ENCODE measurements at places on chromosomes 3 and 15. TPM values are rescaled to one million over a fixed set of nuclear protein-coding genes. Genes with fewer than 3 reads are reported as not detected.

The LRRK1 gene
- 0.79 TPM for total RNA-seq

The LRRC31 gene
- not detected for total RNA-seq

The FES gene
- total RNA-seq: 2.5 TPM

The PEX11A gene
- total RNA-seq: 3.5 TPM

The C3orf20 gene
- total RNA-seq: 0.07 TPM

The C15orf61 gene
- 5.1 TPM for total RNA-seq

The HGD gene
- 0.98 TPM for total RNA-seq

The ARGFX gene
- not detected for total RNA-seq

The APPL1 gene
- total RNA-seq: 36.1 TPM

The AHSG gene
- total RNA-seq: not detected

The TMF1 gene
- total RNA-seq: 35.6 TPM

GRCh38 chr3:141093397-141093796 is 42.2 kb downstream of the SPSB4 start:
- no peak overlapping the region for H3K27ac ChIP-seq
- H3K27me3 ChIP-seq: no peaks in the 10 kb centered on the region
- H3K36me3 ChIP-seq: no peaks in the 10 kb centered on the region
- no peak overlapping the region for H3K4me3 ChIP-seq
- no peak for DNase-seq

- no peak overlapping the region for H3K4me3 ChIP-seq
- peaks cover 17% of the 10 kb centered on the region for H3K4me1 ChIP-seq
Observed at GRCh38 chr3:134291319-134292254, 40.9 kb upstream of the RYK start.

- no peak overlapping the region for H3K4me3 ChIP-seq
- no peaks in the 10 kb centered on the region for H3K36me3 ChIP-seq
- no peak for DNase-seq
- no peaks in the 10 kb centered on the region for H3K27me3 ChIP-seq
- H3K27ac ChIP-seq: no peak overlapping the region
Observed at GRCh38 chr3:194404365-194405140, 5.5 kb upstream of the GP5 start.

DNA sequence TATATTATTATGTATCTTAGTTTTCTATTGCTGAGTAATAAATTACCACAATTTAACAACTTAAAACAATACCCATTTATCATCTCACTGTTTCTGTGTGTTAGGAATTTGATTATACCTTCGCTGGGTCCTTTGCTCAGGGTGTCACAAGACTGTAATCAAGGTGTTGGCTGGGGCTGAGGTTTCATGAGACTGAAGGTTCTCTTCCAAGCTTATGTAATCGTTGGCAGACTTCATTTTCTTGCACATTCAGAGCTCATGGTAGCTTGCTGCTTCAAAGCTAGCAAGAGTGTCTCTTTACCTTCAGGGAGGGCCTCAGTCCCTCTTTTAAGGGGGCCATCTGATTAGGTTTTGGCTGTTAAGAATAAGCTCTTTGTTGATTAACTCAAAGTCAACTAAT is 293.1 kb downstream of the POLQ start:
- H3K27me3 ChIP-seq: no peaks in the 10 kb centered on the region
- H3K4me1 ChIP-seq: no peaks in the 10 kb centered on the region
- H3K27ac ChIP-seq: no peak overlapping the region
- H3K4me3 ChIP-seq: no peak overlapping the region

DNA sequence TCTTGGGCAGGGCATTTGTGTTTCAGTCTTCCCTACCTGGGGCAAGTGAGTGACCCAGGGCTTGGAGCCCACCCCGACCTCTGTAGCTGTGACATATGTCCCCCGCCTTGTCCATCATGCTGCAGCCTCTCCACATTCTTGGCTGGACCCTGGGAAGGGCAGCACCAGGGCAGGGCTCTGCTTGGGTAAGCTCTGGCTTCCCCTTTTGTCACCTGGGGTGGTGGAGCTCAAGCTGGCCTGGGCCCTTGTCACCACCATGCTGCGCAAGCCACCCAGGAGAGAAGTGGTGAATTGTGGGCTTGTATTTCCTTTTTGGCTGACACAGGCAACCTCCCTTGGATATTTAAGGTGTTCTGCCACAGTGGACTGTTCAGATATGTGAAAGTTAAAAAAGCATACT is 29.3 kb downstream of the SPSB4 start:
- H3K27ac ChIP-seq: no peak overlapping the region
- no peaks in the 10 kb centered on the region for H3K4me1 ChIP-seq
- H3K4me3 ChIP-seq: no peak overlapping the region
- H3K36me3 ChIP-seq: no peaks in the 10 kb centered on the region

DNA sequence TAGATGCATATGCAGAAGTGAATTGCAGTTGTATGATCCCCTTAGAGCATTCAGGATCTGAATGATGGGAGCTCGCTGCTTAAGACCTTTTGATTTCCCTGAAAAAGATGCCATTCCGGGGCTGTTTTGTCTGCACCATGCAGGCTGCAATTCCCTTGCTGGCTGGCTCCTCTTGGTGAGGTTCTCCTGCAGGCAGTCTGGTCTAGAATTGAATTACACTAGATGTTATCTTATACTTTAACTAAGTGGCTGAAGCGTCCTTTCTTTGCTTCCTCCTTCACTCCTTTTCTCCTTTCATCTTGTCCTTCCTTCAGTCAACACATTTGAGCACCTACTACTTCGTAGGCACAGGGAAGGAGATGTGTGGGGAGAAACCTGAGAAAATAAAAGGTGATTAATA is 18.6 kb upstream of the MYZAP start:
- no peaks in the 10 kb centered on the region for H3K27me3 ChIP-seq
- H3K4me3 ChIP-seq: no peak overlapping the region
- no peaks in the 10 kb centered on the region for H3K36me3 ChIP-seq
- no peak overlapping the region for H3K27ac ChIP-seq

GRCh38 chr3:173589116-173589515 is 191.6 kb downstream of the NLGN1 start:
- no peaks in the 10 kb centered on the region for H3K36me3 ChIP-seq
- no peaks in the 10 kb centered on the region for H3K27me3 ChIP-seq
- no peaks in the 10 kb centered on the region for H3K4me1 ChIP-seq
- DNase-seq: no peak
- H3K4me3 ChIP-seq: no peak overlapping the region

DNA sequence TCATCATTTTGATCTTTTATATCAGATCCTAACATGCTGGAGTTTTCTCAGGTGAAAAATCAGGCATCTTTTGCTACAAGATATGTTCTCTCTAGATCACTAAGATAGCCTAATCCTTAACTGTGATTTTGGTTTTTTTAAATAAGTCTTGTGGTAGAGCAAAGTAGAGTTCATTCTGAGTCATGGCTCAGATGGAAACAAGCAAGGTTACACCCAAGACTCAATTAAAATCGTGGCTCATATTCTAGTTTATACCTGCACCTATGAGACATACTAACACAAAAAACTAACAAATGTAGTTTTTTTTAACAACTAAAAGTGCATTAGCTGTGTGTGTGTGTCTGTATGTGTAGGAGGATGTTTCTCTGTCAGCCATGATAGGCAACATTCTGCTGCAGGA is 428.2 kb downstream of the NLGN1 start:
- no peak overlapping the region for H3K4me3 ChIP-seq
- H3K4me1 ChIP-seq: no peaks in the 10 kb centered on the region
- no peak for DNase-seq

- H3K4me3 ChIP-seq: no peak overlapping the region
- no peaks in the 10 kb centered on the region for H3K36me3 ChIP-seq
- no peak overlapping the region for H3K27ac ChIP-seq
- no peaks in the 10 kb centered on the region for H3K4me1 ChIP-seq
- no peak for DNase-seq
- no peaks in the 10 kb centered on the region for H3K27me3 ChIP-seq
Observed at GRCh38 chr3:73513260-73513659, 111.5 kb downstream of the PDZRN3 start.

DNA sequence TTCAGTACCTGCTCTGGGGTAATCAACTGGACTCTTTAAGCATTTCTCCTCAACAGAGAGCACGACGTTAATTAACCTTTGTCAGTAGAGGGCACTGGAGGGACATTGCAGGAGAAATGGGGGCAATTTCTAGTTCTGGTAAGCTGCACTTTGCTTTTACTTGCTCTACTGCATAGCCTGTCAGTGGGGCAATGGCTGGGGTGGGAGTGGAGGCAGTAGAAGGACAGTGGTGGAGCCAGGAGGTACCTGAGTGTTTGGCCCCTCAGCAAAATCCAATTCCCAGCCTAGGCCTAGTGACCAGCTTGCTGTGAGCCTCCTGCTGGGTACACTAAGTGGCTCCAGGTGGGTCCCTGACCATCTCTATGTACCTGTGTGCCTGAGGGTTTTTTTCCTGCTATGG is 18.3 kb upstream of the MED12L start:
- H3K4me3 ChIP-seq: no peak overlapping the region
- no peaks in the 10 kb centered on the region for H3K4me1 ChIP-seq
- H3K27ac ChIP-seq: no peak overlapping the region
- no peaks in the 10 kb centered on the region for H3K27me3 ChIP-seq
- no peak for DNase-seq
- H3K36me3 ChIP-seq: no peaks in the 10 kb centered on the region

- H3K36me3 ChIP-seq: no peaks in the 10 kb centered on the region
- no peak overlapping the region for H3K4me3 ChIP-seq
- no peak overlapping the region for H3K27ac ChIP-seq
- no peak for DNase-seq
- no peaks in the 10 kb centered on the region for H3K4me1 ChIP-seq
Observed at GRCh38 chr3:7682822-7683229, 818.8 kb upstream of the LMCD1 start.

GRCh38 chr3:17619968-17620367 is 122.5 kb downstream of the TBC1D5 start:
- no peaks in the 10 kb centered on the region for H3K27me3 ChIP-seq
- no peaks in the 10 kb centered on the region for H3K4me1 ChIP-seq
- no peak overlapping the region for H3K4me3 ChIP-seq
- peaks cover 5% of the 10 kb centered on the region for H3K36me3 ChIP-seq
- H3K27ac ChIP-seq: no peak overlapping the region
- DNase-seq: no peak

DNA sequence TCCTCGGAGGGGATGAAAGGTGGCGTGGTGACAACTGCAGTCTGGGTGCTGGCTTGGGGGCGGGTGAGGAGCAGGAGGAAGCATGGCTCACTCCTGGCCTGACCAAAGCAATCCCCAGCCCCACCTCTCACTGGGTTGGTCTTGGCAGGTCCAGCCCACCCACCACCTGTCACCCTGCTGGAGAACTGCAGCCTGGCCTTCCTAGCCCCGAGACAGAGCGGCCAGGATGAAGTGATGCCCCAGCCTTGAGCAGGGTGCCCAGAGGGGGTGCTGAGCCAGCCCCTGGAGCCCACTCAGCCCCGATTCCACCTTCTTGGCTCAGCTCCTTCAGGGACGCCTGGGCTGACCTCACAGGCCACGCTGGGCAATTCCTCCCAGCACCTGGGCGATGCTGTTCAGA is 89.9 kb downstream of the IQSEC1 start:
- no peaks in the 10 kb centered on the region for H3K36me3 ChIP-seq
- no peaks in the 10 kb centered on the region for H3K27me3 ChIP-seq
- H3K4me1 ChIP-seq: peaks cover 33% of the 10 kb centered on the region
- H3K27ac ChIP-seq: no peak overlapping the region
- no peak overlapping the region for H3K4me3 ChIP-seq

- no peak overlapping the region for H3K27ac ChIP-seq
- no peaks in the 10 kb centered on the region for H3K4me1 ChIP-seq
- no peak for DNase-seq
- H3K4me3 ChIP-seq: no peak overlapping the region
Observed at GRCh38 chr3:64264501-64265109, 39.3 kb upstream of the PRICKLE2 start.
